Tibial nerve (tissue), 4 donors: ENCODE measurements at places on chromosomes 4 and X. TPM values are rescaled to one million over a fixed set of nuclear protein-coding genes. Genes with fewer than 3 reads are reported as not detected.

Gene DCAF12L2
- 0.21 TPM for total RNA-seq

DNA sequence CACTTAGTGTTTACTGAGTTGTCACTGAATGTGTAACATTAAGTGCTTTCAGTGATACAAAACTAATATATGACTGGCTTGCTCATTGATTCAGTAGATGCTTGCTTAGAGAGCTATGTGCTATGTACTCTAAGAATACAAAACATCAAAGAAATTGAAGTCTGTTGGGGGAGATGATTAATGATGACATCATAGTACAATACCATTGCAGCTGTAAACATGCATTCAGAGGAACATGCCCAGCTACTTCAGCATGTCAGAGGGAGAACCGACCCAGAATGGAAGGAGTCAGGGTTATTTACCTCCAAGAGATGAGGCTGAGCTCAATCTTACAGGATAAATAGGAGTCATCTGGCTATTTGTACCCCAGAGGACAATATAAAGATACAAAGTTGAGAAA is 290.8 kb downstream of the TENM3 start:
- DNase-seq: no peak

DNA sequence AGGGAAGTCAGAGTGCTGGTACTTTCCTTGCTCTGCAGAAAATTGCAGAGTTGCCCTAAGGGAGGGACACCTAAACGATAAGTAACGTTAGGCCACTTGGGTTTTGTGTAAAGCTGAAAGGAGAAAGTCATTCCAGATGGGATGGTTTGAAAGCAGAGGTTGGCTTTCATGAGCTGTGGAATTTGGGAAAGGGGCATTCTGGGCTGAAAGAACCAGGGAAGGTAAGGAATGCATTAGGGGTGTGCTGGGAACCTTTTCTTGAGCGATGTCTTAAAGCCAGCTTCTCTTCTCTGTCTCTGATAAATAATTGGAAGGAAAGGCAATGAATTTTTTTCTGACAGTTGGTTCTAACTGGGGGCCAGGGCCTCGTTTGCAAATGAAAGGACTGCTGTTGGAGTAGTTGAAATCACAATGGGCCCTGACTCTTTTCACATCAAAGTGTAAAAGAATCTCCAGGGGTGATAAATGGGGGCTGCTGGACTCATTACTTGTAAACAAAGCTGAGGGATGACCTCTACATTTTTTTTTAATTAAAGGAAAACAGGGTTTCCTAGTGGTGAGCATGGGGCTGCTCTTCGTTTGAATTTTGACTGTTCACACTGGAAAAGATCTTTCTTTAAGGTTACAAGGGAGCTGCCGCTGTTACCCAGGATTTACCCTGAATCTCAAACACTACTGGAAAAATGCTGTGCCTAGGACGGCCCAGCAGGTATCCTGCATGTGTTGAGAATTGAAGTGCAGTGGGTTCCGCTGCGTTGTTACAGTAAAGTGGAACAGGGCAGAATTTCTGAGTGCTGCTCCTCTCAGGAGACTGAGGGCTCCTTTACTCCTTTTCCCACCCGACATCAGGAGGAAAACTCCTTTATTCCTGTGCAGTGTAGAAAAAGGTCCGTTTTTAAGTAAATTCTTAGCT is 25.0 kb downstream of the AFF1 start:
- DNase-seq: no peak

DNA sequence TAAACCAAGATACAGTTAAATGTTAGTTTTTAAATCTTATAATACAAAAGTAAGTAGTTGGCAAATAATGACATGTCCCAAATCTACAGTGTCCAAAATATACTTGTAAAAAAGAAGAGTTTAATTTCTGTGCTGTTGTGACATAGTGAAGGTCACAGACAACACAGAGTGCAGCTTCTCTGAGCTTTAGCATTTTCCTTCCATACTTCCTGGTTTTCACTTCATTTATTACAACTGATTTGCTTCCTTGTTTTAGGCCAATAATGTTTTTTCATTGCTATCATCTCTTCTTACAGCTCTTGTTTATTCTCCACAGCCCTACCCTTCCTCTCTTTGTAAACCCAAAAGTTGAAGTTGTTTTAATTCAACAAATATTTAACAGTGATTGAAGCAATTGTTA is 132.4 kb upstream of the TET2 start:
- no peak for DNase-seq

GRCh38 chr4:69322055-69322454 is 41.8 kb downstream of the UGT2B28 start:
- DNase-seq: no peak
